ENCODE measurements at places on chromosomes 1 and 21.

DNA sequence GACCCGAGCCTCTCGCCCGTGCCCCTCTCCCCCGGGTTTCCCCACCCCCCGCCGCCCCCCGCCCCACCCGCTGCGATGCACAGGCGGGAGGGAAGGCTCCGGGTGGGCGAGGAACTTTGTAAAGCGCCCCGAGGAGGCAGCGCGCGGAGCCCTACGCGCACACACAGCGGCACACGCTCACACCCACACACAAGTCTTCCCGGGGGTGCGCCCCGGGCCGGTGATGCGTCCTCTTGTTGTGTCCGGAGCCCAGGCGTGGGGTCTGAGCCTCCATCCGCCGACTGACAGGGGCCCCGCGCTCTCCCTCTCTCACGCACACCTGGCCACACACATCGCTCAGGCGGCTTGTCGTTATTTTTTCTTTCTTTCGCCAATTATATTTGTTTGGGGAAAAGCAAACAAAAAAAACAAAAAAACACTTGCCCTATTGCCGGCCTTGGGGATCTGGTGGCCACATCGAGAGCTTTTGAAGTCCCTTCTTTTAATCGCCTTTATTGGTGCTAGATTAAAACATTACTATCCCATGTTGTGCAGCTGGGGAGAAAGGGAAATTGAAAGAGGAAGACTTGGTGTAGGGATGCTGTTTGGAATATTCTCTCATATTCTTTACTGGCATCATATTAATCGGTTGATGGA is 770 bp downstream of the NTNG1 start:
- peak; percentile 60 for DNase-seq

DNA sequence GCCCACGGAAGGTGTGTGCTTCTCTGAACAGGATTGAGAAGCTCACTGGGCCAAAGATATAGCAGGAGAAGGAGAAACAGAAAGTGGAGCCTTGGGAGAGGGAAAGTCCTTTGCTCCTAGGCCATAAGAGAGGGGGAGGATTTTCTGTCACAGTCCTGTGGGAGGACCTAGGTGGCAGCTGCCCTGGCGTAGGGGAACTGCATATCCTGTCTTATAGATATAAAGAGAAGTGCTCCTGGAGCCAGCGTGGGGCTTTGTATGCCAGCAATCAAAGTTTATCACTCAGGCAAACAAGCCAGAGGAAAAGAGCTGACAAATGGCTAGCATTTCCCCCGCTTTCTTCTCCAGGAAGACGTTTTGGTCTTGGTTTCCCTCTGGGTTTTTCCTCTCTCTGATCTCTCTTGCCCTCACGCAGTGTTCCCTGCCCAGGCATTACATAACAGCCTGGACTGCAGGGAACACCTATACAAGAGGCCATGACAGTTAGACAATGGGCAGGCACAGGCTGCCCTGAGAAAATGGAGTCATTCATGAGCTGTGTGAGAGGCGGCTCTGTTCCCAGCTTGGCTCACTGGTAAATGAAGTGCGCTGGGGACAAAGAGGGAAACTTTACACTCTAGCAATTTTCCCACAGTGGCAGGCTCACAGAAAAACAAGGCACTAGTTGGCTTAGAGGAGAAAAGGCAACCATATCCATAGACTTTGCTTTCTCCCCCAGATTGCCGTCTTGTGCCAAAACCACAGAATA is 52.5 kb upstream of the ZNF648 start:
- DNase-seq, result no peak

DNA sequence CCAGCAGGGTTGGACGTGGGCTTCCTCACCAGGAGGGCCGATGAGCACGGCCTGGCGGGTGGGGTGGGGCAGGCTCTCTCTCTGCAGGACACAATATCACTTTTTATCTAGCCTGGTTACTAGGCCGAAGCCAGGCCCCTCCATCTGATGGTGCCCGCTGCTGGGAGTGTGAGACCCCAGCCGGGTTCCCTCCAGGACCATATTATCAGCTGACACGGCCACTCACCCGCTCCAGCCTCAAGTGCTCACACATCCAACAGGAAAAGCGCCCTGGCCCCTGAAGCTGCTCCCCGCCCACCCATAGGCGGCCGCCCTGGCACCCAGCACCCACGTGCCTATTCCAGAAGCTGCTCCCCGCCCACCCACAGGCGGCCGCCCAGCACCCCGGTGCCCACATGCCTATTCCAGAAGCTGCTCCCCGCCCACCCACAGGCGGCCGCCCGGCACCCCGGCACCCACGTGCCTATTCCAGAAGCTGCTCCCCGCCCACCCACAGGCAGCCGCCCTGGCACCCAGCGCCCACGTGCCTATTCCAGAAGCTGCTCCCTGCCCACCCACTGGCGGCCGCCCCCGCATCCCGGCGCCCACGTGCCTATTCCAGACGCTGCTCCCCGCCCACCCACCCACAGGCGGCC is 5.0 kb downstream of the SLC19A1 start:
- DNase-seq, result no peak

DNA sequence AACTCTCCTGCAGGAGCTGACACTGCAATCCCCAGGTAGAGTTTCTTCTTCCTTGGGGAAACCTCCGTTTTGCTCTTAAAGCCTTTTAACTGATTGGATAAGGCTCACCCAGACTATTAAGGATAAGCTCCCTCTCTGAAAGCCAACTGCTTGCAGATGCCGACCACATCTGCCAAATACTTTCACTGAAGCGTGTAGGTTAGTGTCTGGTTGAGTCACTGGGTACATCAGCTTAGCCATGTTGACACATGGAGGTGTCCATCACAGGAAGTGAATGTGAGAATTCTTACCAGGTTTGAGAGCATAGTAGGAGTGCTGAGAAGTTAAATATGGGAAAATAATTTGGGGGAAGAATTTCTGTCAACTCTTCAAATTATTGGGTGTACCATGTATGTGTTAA is 202.0 kb downstream of the AJAP1 start:
- DNase-seq, result no peak

DNA sequence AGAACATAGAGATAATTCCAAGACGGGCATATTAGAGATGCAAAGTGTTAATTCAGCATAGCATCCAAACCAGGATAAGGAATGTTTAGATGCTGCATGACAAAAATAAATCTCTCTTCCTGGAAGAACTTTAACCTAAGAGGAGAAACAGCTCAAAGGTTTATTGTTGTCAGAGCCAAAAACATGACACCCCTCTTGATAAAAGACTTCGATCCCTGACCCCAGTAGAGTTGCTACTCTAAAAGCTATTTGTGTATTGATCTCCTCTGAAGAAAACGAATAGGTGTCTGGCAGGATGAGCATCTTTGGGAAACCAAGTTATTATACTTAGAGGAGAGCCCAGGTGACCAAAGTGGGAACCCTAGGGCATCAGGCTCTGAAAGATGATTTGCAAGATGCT is 158.1 kb downstream of the PIGK start:
- no peak for DNase-seq

DNA sequence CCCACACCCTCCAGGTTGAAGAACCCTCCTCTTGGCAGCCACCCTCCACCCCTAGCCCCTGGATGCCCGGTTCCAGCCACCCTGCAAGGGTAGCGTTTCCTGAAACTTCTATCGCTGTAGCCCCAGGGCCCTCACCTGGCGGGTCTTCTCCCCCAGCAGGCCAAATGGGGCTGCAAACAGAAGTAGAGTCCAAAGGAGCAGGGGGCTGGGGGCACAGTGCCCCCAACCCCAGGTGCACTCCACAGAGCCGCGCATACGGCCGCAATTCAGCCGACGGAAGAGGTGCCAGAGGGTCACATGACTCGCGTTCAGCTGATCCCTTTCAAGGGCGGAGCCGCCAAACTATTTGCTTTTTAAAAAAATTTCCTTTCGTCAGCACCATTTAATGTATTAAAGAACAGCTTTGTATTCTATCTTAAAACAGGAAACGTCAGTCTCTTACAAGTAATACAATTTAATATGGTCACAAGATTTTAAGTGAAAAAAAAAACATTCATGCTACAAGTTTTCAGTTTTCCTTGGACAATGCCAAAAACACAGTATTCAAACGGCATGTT is at the start of gene GLMP:
Gene GLMP (minus strand): TSS at position 289 of the 557 bp plus-strand sequence. CDS start 34 bp downstream, at position 255.
- DNase-seq, result peak; percentile 27

- no peak for DNase-seq
These were observed 72.7 kb upstream of the ACTL8 start for GRCh38 chr1:17682400-17682799.

DNA sequence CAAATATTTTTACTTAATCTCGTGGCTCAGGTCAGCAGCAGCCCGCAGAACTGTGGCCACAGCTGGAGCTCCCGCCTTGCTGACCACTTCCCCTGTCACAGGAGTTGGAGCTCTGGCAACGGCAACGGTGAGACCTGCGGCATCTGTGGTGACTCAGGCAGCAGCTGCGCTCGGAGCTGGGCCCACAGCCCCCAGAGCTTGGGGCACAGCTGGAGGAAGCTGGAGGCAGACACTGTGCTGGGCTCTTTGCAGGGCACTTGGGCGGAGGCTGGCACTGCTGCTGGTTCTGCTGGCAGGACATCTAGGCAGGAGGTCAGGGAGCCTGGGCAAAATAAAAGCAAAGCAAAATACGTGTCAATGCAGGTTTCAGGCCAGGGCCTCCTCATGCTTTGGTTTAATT is at the start of gene LCE3A:
Gene LCE3A (minus strand): TSS at position 301 of the 400 bp plus-strand sequence. CDS start 0 bp downstream, at position 301.
- DNase-seq, result peak; percentile 55

- no peak for DNase-seq
These were observed 32.1 kb downstream of the EDARADD start for GRCh38 chr1:236426215-236426614.

DNA sequence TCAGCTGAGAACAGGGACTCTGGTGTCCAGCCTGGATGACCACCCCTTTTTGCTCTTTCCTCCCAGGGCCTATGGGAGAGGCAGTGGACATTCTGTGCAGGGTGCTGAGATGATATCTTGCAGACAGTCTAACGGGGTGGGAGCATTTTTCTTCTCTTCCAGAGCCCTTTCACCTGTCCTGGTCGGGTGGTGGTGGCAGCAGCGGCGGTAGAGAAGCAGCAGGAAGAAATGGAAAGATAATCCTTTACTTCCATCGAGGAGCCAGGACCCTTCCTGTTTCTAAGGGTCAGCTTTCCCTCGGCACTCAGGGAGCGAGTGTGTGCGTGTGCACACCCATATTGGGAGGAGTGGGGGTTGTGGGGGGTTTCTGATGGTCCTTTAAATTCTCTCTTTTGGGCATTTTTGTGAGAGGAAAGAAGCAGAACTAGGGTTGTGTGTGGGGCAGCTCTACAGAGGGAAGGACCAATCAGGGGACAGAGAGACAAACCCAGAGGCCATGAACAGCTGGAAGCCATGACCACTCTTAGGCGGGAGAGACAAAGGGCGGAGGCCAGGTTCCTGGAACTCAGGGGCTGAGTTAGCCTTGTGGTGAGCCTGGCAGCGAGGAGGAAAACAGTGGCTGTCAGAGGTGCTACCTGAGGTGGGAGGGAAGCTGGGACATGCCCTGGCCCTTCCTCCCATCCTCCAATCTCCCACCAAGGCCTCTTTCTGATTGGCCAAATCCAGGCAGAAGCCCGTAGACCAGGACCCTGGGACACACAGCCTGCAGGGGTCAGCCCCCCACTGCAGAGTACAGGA is 31.2 kb upstream of the CSF3R start:
- no peak for DNase-seq

GRCh38 chr1:87765681-87766070 is 437.0 kb downstream of the LMO4 start:
- no peak for DNase-seq

GRCh38 chr1:107525145-107525544 is 384.3 kb downstream of the NTNG1 start:
- DNase-seq, result no peak

- no peak for DNase-seq
These were observed 25.6 kb upstream of the GUCA2A start for GRCh38 chr1:42189931-42190853.

GRCh38 chr1:145979746-145980456 is 15.4 kb downstream of the POLR3GL start:
- DNase-seq, result peak; percentile 50

DNA sequence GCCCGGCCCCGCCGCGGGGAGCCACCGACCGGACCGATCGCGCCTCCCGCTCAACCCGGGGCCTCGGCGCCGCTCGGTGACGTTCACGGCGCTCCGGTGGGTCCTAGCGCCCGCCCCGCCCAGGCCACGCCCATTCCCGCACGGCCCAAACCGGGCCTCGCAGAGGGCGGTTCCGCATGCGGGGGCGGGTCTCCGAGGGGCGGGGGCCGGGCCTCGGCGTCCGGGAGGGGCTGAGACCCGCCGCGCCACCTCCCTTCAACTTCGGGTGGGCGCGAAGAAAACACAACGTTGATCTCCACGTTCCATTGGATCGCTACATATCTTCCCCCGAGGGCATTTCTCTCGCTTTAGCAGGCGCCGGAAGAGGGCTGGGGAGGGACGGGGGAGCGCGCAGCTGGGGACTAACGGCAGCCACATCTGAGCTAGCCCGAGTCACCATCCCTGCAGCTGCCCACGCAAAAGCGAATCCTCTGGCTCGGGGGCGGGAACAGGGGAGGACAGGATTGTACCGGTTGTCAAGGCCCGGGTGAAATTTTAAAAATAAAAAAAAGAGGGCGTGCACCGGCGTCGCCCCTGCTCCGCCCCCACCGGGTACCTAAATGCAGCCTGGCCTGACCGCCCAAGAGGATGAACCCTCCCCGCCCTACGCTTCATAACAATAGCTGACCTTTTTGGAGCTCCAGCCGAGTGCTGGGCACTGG is at the start of gene MAD2L2:
Gene MAD2L2 (minus strand): TSS at position 78 of the 701 bp plus-strand sequence. CDS start 547 bp downstream, outside the sequence.
- DNase-seq, result peak; percentile 87

DNA sequence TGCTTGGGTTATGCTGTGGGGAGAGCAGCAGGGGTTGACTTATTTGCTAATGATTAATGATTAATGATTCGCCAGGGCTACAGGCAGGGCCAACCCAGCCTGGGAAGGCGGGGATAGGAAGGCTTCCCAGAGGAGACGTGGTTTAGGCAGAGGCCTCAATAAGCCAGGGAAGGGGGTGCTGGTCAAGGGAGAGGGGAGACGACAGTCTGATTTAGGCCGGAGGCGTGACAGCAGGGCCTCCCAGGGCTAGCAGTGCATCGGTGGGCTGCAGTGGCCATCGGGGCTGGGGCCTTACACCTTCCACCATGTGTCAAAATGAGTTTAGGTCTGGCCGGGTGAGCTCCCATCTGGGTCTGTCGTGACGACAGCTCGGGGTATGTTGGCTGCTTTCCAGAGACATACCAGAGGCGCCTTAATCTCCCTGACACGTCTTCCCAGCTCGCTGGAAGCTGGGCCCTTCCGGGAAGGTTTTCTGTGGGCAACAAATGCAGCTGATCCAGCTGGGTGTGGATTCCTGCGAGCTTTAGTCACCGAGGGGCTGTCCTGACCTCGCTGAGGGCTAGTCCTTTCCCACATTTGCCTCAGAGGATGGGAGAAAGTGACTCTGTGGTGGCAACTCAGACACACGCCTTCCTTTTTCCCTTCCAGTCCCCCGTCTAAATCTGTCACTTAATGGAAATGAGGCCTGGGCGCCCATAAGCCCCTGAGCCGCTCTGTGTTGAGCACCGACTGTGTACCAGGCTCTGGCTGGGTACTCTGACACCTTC is 3.7 kb upstream of the SLC1A7 start:
- DNase-seq, result no peak

- no peak for DNase-seq
These were observed 25.7 kb downstream of the LDLRAD1 start for GRCh38 chr1:53992085-53992874.

GRCh38 chr1:154943649-154944400 is 7.3 kb upstream of the PMVK start:
- peak; percentile 48 for DNase-seq

DNA sequence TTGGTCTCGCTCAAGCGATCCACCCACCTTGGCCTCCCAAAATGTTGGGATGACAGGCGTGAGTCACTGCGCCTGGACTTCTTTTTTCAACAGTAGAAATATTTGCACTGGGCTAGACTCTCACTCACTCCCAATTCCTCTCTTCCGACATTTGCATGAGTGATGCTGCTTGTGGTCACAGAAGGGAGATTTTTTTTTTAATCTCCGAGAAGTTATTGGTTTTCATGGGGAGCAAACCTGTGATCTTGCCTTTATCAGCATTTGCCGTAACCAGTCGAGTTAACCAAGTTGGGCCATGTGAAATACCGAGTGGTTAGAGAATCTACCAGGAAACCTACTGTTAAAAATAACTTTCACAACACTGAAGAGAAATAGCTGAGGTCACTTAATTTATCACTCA is 21.1 kb downstream of the ERG start:
- no peak for DNase-seq

All from GM06990 (cell line).